ENCODE measurements at places on chromosomes 2 and 18. TPM values are rescaled to one million over a fixed set of nuclear protein-coding genes. Genes with fewer than 3 reads are reported as not detected.

The FIGLA gene
- total RNA-seq: not detected

The KDSR gene
- total RNA-seq: 38.1 TPM

- no peak overlapping the region for H3K4me3 ChIP-seq
- no peak for DNase-seq
Measured at GRCh38 chr2:37377187-37377532, 32.7 kb downstream of the QPCT start.

DNA sequence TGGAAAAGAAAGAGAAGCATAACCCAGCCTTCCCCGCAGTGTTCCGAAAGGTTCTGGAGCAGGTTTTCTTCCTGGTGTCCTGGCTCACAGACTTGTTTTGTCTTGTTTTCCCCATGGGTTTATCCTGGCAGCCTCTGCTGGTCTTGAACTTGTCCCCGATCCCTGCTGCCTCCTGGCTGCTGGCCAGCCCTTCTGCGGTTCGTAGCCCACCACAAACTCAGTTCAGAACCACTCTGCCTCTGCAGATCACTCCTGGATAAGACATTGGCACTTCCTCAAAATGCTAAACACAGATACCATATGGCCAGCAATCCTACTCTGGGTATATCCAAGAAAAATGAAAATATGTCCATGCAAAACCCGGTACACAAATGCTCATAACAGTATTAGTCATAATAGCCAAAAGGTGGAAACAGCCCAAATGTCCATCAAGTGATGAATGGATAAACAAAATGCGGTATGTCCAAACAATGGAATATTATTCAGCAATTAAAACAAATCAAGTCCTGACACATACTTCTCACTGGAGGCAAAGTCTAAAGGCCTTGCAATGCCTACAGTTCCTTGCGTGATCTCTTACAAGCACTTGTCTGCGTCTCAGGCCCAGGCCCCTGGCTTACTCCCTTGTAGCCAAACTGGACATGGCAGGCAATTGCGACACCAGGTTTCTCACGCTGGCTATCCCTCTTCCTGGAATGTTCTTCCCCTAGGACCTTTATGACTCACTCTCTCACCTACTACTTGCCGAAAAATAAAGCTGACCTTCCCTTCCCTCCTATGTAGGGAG lies 28.0 kb upstream of the ARHGEF4 start:
- peaks cover 14% of the 10 kb centered on the region for H3K27me3 ChIP-seq
- H3K36me3 ChIP-seq: no peaks in the 10 kb centered on the region
- no peak for DNase-seq
- no peak overlapping the region for H3K4me3 ChIP-seq
- H3K4me1 ChIP-seq: no peaks in the 10 kb centered on the region
- no peak overlapping the region for H3K27ac ChIP-seq

DNA sequence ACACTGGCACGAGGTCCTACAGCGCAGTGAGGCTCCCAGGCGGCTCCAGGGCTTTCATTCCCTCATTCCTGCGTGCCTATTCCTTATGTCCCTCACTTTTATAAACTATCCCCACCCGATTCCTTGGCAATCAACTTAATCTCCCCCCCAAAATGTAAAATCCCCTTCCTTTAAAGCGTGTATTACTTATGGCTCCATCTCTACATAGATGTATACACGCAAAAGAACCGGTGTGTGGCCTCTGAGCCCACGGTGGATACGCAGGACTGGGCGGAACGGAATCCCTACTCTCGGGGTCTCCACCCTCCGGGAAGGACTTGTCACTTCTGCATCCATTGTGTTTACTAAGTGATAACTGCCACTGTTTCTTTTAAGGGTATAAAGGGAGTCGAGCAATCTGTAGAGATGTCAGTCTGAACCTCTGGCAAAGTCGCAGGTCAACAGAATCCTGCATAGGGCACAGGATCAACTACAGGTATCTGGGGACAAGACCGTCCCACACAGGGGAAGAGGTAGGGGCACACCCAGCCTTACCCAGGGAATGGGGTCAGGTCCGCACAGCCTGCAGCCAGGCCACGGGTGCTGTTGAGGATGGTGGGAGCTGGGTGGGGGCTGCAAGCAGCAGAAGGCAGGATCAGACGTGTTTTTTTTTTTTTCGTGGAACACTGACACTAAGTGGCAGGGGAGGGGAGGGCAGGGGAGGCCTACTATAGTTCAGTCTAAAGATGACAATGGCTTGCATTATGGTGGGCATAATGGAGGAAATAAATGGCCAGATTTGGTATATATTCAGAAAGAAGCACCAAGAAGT lies 42.1 kb downstream of the HDLBP start:
- H3K36me3 ChIP-seq: peaks cover 7% of the 10 kb centered on the region
- H3K27me3 ChIP-seq: no peaks in the 10 kb centered on the region
- H3K4me1 ChIP-seq: peaks cover 24% of the 10 kb centered on the region
- DNase-seq: no peak
- peak overlapping the region; percentile 69 for H3K4me3 ChIP-seq

- no peak overlapping the region for H3K27ac ChIP-seq
- peaks cover 5% of the 10 kb centered on the region for H3K27me3 ChIP-seq
- H3K4me3 ChIP-seq: no peak overlapping the region
Measured at GRCh38 chr2:172977270-172978062, 98.2 kb upstream of the MAP3K20 start.

The RNF25 gene
- 28.7 TPM for total RNA-seq

The C2orf72 gene
- total RNA-seq: 11.1 TPM

DNA sequence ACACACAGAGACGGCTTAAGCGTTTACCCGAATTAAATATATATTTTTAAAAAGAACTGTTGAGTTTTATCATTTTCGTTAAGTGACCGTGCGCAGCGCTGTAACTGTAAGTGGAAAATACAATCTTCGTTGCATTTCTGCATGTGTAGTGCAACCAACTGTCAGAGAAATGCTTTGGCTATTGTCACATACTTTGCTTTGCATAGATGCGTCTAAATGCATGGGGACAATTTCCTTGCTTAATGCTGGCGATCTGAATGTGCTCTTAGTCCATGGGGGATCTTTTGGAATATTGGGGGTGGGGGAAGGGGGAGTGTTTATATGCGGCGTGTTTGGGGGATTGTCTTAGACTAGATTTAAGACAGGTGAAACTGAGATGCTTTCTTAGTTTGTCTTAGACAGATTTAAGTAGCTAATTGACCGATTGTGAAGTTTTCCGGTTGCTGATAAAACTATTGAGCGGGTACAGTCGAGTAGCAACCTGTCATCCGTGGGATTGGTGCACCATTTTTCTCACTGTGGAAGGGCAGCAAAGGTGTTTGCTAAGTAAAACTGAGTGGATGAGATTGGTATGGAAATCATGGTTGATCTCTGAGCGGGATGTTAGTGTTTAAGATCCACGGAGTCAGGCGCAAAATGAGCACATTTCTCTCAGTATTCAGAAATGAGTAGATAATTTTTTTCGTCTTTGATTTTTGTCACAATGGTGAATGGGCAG lies 476 bp downstream of the VSNL1 start:
- H3K4me3 ChIP-seq: peak overlapping the region; percentile 78
- no peaks in the 10 kb centered on the region for H3K36me3 ChIP-seq
- H3K4me1 ChIP-seq: peaks cover 19% of the 10 kb centered on the region
- DNase-seq: no peak
- peaks cover 57% of the 10 kb centered on the region for H3K27me3 ChIP-seq
- peak overlapping the region; percentile 85 for H3K27ac ChIP-seq

The UGT1A8 gene
- not detected for total RNA-seq

The INPP1 gene
- total RNA-seq: 15.4 TPM

The KLHL29 gene
- 4.4 TPM for total RNA-seq
